ENCODE measurements at places on chromosomes 6 and 20. TPM values are rescaled to one million over a fixed set of nuclear protein-coding genes. Genes with fewer than 3 reads are reported as not detected.

MAPK13 gene
- 63.0 TPM for total RNA-seq

GRCh38 chr20:37123441-37123840 lies 27.6 kb upstream of the RBL1 start:
- DNase-seq = no peak

HCK gene
- not detected for total RNA-seq

DNA sequence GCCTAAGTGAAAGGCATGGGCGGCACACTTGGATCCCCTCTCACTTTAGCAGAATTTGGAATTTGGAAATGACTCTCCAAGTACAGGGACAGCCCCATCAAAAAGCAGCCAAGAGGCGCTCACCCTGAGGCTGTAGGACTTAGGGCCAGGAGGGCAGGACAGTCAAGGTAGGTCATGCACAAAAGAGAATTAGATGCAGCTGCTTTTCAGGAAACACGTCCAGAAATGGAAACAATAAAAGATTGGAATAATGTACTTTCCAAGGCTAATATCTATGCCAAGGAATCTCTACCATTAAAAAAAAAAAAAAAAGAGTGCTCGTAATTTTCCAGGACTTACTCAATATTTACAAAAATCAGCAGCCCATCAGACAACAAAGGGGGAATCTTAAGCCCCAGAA lies 19.9 kb downstream of the PREP start:
- DNase-seq = no peak

GRCh38 chr6:11648889-11649288 lies 111.3 kb downstream of the TMEM170B start:
- no peak for DNase-seq

DNA sequence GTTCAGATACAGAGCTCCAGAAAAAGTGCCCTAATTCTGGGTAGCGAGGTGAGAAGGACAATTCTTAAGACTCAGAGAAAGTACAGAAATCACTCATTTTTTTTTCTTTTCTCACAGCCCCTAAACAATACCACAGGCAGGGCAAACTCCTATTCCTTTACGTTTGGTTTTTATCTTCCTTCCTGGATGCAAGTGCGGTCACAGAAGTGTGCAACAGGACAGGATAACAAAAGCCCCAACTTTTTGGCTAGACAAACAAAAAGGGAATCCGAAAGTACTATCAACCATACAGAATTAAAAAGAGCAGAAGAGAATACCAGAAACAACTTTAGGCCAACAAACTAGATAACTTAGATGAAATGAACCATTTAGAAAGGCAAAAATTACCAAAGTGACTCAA lies 18.4 kb upstream of the BEND6 start:
- no peak for DNase-seq

FOXQ1 gene
- total RNA-seq = not detected

SLC22A7 gene
- not detected for total RNA-seq

GRCh38 chr6:157813191-157813590 lies 9.9 kb upstream of the SNX9 start:
- DNase-seq = no peak

DNA sequence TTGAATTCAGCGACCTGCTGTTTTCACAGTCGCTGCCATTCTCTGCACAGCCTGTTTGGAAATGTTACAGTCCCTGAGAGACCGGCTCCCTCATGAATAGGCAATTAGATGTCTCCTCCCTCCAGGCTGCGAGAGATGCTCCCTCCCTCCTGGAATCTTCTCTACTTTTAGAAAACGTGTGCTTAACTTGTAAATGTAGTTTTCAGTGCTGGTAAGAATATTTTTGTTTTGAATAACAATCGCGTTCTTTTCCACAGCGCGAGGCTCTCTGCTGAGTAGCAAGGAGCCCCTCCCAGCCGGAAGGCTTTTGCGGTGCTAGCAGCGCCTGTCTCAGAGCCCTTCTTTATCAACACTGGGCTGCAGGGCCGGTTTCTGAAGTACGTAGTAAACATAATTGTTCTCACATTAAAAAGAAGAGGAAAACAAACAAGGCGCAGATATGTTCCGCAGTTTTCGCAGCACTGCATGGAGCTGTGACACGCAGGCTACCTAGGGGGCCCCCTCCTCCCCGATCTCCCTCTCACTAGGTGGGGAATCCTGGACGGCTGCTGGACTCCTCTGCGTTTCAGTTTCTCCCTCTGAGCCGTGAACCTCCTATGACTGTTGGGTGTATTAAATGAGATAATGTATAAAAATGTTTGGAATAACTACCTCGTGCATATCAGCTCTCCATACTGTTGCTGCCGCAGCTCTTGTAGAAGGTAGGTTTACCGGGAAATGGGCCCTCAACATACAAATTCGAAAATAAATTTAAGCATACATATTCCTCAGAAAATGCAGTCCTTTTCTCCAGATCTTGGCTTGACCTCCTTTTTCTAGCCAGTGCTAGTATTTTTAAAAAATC lies 79.0 kb upstream of the SPACA1 start:
- DNase-seq = peak; percentile 25

DNA sequence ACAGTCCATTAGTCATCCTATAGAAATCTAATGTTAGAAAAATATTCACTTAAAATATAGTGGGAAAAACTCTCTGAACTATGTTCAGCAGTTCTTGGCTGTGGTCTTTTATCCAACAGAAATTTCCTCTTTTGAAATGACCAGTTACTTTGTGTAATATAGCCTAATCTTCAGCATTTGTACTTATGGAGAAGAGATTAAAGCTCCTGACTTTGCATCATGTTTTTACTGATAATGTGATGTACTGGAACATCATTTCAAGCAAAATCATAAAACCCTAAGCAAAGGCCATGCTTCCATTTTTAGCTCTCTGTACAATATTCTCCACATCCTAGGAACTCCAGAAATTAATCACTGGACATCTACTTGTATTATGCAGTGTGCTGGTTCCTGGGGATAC lies 430.8 kb upstream of the RUNX2 start:
- no peak for DNase-seq

- no peak for DNase-seq
Measured at GRCh38 chr6:99498421-99498820, 16.8 kb downstream of the USP45 start.

DNA sequence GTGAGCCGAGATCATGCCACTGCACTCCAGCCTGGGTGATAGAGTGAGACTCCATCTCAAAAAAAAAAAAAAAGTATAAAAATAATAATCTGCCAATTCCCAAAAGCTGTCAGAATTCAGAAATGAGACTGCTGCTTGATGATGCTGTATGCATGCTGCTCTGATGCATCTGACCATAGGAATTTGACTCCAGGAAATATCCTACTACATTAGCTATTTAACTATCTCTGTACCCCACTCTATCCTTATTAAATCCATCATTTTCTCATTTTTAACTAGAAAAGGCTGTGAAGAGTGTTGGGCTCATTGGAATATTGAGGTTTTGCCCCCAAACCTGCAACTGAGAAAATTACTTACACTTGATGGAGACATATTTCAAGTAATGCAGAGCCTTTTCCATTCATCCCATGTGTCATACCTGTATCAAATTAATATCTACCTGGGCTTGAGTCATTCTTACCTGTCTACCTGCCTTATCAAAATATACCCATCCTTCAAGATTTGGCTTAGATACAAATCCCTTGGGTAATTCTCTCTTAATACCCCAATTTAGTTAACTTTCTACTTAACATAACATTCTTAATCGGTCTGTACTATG lies 135.2 kb upstream of the PREP start:
- DNase-seq = no peak

- DNase-seq = no peak
Measured at GRCh38 chr6:145627451-145627850, 107.9 kb downstream of the EPM2A start.

CLPSL1 gene
- not detected for total RNA-seq

DNA sequence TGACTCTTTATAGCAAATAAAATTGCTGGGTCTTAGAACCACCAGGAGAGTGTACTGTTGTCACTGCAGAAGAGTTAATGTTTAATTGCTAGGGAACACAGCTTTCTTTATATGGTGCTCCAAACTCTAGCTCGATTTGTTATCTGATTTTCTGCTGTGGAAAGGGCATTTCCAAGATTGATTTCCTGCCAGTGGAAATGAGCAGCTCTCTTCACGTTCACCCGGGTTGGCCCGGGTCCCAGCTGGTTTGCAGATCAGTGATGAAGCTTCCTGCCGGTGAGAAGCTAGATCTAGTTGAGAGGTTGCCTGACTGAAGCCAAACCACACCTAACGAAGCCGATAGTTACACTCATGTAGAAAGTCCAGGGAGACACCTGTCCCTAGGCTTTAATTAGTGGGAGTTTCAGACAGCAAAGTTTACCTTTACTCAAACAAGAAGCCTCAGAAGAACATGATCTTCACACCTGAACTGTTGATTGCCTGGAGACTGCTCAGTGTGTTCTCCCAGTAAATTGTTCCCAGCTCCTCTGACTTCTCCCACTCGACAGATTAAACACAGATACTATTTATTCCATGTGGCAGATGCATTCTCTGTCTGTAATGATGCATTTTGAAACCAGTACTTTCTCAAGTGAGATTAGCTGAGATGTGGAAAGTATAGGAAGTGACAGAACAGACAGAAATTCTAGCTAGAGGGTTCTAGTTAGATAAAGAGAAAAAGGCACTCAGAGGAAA lies 27.8 kb downstream of the PAQR8 start:
- DNase-seq = peak; percentile 74

- peak; percentile 50 for DNase-seq
Measured at GRCh38 chr6:37516920-37517405, 17.3 kb upstream of the CCDC167 start.

DNA sequence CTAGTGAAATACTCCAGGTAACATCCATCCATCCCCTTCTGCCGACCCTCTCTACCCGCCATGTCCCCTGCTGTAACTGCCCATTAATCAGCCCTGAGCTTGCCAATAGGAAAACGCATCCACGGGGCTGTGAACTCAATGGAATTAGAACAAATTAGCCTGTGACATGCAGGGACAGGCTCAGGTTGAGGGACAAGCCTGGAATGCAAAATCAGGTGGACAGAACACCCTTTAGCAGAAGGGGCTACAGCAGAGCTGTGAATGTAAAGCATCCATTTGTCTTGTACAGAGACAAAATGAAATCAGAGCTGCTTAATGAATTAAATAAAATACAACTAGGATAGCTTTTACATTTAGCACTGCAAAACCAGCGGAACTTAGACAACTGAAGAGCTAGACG lies 187.3 kb upstream of the SASH1 start:
- no peak for DNase-seq

NEDD9 gene
- total RNA-seq = 27.3 TPM

DNA sequence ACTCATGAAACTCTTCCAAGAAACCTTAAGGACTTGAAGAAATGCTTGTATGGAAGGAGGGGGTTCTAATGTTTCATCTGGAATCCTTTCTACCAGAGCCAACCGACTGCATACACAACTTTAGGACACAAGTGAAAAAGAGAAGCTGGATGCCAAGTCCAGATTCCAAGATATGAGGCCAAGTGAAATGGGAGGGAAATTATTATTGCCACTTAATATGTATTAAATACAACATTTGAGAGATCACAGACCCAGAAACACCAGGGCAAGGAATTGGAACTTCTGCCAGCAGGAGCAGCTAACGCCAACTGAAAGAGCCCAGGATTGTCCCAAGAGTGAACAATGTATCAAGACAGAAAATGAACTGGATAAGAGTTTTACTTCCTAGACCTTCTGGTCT lies 144.2 kb downstream of the ARHGAP18 start:
- DNase-seq = no peak

DNA sequence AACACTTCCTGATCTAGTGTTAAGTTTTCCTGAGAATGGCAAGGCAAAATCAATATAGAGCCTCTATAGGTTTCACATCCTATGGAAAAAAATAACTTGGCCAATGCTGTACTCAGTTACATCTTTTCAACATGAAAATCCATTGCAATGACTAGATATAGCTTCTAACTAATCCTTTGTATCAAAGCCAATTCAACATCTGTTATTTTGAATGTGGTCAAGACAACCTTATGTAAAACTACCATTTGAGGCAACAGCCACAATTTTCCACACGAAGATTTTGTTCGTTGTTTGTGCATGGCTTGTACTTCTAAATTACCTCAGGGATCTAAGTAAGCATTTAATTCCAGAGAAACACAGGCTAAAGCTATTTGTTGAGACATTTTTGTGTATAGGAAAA lies 637.8 kb upstream of the EYS start:
- DNase-seq = no peak

DNA sequence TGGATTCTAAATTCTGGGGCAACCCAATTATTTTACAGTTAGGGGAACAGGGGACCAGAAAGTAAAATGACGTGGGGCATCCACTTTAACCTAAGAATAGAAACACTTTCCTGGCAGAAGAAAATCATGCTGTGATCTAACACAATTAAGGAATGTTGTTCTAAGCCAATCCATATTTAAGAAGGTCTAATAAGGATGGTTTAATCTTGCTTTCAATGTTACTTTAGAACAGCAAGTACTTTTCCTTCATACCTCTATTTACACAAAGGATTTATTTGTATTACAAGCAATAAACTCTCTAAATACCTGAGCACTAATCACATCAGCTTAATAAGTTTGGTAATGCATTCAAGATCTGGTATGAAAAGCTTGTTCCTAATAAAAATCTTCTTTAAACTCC lies 32.4 kb downstream of the SLC2A12 start:
- no peak for DNase-seq
